ENCODE measurements at places on chromosomes 2 and 18.

DNA sequence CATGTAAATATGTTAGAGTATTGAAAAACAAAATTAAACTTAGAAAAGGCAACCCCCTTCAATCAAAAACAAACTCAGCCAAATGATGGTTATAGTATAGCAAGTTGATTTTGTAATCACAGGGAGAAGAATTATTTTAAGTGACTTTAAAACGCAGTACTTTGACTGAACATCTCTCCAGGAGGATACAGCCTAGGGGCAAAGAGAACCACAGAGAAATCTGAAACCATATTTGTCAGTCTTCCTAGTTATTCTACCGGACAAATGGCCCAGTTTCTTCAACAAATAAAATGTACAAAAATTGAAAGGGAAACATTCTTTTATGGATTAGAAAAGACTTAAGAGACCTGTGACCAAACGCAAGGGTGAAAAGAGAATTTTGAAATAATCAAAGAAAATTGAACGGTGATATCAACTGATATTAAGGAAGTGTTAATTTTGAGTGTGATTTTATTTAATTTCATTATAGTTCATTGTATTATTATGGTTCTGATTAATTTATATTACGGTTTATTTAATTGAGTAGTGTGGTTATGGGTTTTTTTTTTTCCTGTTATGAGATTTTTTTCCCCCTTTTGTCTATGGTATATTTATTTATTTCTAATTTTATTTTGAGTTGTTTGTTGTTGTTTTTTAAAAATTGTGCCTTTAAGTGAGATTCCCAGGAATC lies 75.3 kb downstream of the HNRNPLL start:
- DNase-seq, result no peak

- DNase-seq, result no peak
Observed at GRCh38 chr2:205914213-205915129, 171.5 kb downstream of the INO80D start.

DNA sequence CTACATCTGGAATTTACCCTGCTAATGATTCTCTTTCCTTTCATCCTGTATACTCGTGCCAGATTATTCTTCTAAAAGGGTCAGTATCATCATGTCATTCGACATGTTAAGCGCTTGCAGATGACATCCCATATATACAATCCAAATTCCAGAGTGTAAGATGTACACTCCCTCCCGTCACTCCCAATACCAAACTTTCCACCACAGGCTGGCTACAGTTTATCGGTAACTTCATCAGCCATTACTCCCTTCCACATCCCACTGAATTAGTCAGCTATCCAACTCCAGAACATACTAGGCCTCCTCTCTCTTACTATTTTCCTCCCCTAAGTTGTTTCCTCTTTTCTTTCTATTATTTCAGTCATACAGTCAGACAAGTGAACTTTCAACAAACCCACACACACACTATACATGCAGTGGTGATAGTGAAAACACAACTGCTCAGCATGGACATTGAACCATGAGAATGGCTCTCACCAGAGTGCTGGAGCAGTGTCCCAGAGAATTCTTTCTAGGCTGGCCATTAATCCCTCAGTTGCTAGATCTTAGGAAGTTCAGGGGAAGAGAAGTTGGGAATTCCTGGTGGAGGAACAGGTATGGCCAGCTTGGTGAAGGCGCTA lies 10.6 kb upstream of the NMI start:
- no peak for DNase-seq

GRCh38 chr18:63591725-63592124 lies 4.6 kb downstream of the SERPINB13 start:
- DNase-seq, result no peak

DNA sequence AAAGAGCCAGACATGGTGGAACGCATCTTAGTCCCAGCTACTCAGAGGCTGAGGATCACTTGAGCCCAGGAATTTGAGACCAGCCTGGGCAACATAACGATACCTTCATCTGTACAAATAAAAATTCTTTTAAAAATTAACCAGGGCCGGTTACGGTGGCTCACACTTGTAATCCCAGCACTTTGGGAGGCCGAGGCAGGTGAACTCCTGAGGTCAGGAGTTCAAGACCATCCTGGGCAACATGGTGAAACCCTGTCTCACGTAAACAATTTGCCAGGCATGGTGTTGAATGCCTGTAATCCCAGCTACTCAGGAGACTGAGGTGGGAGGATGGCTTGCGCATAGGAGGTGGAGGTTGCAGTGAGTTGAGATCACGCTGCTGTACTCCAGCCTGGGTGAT lies 25.8 kb upstream of the KCNG3 start:
- no peak for DNase-seq

- no peak for DNase-seq
Observed at GRCh38 chr2:186346216-186346615, 139.8 kb upstream of the ZC3H15 start.

- DNase-seq, result no peak
Observed at GRCh38 chr2:68303033-68303901, 16.5 kb downstream of the CNRIP1 start.

DNA sequence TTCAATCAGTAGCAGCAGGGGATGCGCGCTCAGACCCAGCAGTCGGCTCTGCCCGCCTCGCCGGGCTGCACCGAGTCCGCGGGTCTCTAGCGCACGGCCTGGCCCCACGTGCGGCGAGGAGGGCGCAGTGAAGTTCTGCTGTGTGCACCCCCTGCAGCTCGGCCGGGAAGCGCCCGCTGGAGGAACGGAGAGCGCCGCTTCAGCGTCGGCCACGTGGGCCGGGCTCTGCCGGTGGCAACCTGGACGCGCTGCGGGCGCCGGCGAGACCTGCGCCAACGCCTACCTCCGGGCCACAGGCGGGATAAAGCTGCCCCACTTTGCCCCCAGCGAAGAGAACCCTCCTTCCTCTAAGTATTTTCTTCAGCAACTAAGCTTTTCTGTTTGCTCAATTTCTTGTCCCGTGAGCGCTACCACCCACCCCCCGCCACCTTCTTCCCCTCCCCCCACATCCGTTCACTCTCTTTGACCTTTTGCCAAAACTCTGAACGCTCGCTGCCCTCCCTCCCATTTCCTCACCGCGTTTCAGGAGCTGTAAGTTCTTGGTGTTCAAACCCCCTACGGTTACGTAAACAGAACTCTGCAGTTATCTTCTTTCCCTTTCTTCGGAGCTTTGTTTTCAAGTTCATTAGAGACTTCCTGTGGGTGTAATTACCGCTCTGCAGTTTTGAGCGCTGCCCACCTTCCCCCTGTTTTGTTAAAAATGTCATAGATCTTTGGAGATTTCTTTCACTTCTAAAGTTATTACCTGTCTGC lies 42.6 kb upstream of the EDAR start:
- no peak for DNase-seq

DNA sequence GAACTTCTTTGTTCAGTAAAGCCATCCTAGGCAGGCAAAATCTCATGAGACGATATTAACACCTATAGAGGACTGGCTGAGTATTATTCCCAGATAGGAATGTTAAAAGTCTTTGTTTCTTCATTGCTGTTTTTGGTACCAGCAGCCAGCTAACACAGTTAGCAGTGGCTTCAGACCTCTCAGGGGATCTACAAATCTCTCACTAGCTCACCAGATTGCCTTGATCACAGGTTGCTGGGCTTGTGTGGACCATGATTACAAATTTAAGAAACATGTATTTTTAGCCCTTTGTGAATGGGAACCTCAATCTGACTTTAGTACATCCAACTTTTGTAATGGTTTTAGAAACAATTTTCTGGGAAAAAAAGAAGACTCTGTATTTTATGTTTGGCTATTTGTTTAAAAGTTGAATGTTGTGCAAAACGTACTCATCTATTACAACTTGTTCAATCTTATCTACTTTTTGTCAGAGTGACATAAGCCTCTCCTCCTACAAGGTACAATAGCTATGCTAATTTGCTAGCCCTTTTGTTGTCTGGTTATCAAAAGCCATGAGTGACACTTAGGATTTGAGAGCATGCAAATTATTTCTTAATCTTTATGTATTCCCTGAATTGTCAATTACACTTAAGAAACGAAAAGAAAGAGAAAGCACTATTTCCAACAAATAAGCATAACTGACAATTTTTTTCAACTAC lies 693.1 kb downstream of the ERBB4 start:
- no peak for DNase-seq

- DNase-seq, result no peak
Observed at GRCh38 chr2:3776311-3776710, 72.9 kb downstream of the DCDC2C start.
